Thyroid gland (tissue), 4 donors: ENCODE measurements at places on chromosomes 3 and 15. TPM values are rescaled to one million over a fixed set of nuclear protein-coding genes. Genes with fewer than 3 reads are reported as not detected.

DNA sequence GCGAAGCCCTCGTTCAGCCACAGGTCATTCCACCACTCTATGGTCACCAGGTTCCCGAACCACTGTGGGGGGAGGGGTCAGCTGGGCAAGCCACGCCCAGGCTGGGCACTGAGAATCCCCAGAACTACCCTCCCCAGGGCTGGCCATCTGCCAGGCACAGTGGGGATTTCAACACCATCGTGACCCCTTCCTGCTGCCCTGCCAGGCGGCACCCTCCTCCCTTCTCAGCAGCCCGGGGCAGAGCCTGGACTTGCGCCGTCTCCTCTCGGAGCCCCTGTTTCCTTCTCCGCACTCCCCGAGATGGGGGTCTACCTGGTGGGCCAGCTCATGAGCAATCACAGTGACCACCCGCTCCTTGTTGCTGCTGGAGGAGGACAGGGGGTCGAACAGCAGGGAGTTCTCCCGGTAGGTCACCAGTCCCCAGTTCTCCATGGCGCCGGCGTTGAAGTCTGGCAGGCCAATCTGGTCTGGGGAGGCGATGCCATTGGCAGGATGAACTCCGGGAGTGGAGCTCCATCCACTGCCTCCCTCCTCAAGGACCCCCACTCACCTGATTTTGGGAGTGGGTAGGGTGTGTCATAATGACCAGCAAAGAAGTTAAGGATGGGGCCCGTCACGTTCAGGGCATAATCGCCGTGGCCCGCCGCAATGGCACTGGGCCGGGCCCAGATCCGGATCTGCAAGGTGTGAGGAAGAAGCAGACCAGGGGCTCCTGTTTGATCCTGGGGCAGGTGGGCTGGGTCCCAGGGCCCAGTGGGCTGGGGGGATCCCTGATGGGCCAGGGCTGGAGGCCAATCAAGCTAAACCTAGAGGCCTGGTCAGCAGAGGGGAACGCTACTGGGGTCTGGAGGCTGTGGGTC lies 10.5 kb downstream of the ANPEP start:
- no peak for DNase-seq
- no peak overlapping the region for H3K27ac ChIP-seq
- H3K4me3 ChIP-seq, result no peak overlapping the region

- no peak overlapping the region for H3K27ac ChIP-seq
- peaks cover 11% of the 10 kb centered on the region for H3K4me1 ChIP-seq
- H3K4me3 ChIP-seq, result no peak overlapping the region
- no peaks in the 10 kb centered on the region for H3K36me3 ChIP-seq
- no peak for DNase-seq
These were observed 9.3 kb upstream of the TM4SF18 start for GRCh38 chr3:149342413-149343380.

DNA sequence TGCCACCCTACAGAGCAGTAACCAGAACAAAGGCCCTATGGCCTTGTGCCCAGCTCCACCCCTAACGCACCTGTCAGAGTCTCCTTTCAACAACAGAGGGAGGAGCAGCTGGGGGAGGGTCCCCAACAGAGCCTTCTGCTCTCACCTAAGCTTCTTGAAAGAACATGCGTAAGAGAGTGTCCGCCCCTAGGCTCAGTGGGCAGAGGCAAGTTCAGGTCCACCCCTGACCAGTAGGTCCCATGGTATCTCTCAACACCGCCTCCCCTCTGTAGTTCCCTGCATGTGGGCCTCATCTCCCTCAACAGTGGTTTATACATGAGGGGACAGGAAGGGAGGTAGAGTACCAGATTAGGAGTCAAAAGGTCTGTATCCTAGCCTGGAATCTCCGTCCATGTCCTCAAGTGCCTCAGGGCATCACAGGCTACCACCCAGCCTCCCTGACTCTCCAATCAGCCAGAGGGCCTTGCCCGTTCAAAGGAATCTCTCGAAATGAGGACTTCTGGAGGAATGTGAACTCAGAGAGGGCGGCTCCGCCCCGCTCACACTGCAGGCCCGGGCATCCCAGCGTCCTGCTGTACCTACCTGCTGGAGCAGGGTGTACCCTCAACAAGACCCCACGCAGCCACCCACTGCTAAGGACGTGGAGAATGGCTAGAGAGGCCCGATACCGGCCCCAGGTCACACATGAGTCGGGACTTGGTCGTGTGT lies 680 bp downstream of the POC1A start:
- DNase-seq, result peak; percentile 28
- H3K27me3 ChIP-seq, result no peaks in the 10 kb centered on the region
- H3K4me1 ChIP-seq, result peaks cover 6% of the 10 kb centered on the region
- no peaks in the 10 kb centered on the region for H3K36me3 ChIP-seq

The MINDY4B gene
- total RNA-seq, result not detected

GRCh38 chr15:60745469-60746061 lies 266.6 kb upstream of the ICE2 start:
- no peak overlapping the region for H3K4me3 ChIP-seq
- H3K36me3 ChIP-seq, result no peaks in the 10 kb centered on the region
- H3K4me1 ChIP-seq, result peaks cover 13% of the 10 kb centered on the region

GRCh38 chr3:65678516-65678915 lies 360.2 kb downstream of the MAGI1 start:
- no peak overlapping the region for H3K27ac ChIP-seq
- H3K4me1 ChIP-seq, result no peaks in the 10 kb centered on the region
- no peak for DNase-seq

The SMCO1 gene
- total RNA-seq, result not detected

The COX5A gene
- total RNA-seq, result 182 TPM

The COL7A1 gene
- 1.0 TPM for total RNA-seq

- no peaks in the 10 kb centered on the region for H3K27me3 ChIP-seq
- no peak for DNase-seq
- H3K36me3 ChIP-seq, result no peaks in the 10 kb centered on the region
These were observed 64.8 kb upstream of the SLCO2A1 start for GRCh38 chr3:134094491-134094890.

The CSPG4 gene
- total RNA-seq, result 10.5 TPM

The CHST13 gene
- not detected for total RNA-seq

DNA sequence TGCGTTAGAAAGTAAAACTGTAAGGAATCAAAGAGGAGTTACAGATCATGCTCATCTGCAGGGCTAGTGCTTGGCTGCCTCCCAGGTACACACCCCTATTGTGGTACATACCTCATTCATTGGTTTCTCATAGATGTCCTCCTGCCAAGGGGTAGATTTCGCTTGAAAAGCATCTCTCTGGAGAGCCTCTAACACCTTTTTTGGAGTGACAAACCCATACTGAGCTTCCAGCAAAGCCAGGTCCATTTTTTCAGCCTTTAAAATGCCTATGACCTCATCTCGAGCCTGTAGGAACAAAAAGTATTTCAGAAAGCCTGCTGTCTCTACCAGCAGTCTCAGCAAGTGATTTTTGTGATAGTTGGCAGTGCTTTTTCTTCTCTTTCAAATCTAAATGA lies 112.1 kb downstream of the CMSS1 start:
- DNase-seq, result no peak
- no peaks in the 10 kb centered on the region for H3K27me3 ChIP-seq
- H3K27ac ChIP-seq, result no peak overlapping the region
- no peak overlapping the region for H3K4me3 ChIP-seq

The TICRR gene
- total RNA-seq, result not detected

GRCh38 chr15:38991126-38991525 lies 426.5 kb upstream of the RASGRP1 start:
- H3K36me3 ChIP-seq, result no peaks in the 10 kb centered on the region
- no peak overlapping the region for H3K4me3 ChIP-seq
- H3K27me3 ChIP-seq, result no peaks in the 10 kb centered on the region
- no peaks in the 10 kb centered on the region for H3K4me1 ChIP-seq

DNA sequence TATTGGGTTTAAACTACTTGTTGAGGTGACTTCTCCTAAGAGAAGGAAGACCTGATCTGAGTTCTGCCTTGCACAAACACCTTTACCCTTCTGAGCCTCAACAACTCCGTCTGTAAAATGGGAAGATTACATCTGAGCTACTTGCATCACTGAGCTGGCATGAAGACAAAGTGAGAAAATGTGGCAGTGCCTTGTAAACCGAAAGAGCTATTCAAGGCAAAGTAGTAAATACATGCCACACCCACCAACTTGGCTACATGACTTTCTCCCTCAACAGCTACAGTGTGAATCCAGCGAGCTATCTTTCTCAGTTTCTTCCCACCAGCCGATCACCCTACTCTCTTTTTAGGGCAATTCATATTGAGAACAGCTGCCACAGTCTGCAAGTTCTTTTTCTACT lies 148.3 kb downstream of the FOXB1 start:
- peaks cover 27% of the 10 kb centered on the region for H3K4me1 ChIP-seq
- DNase-seq, result no peak
- H3K27ac ChIP-seq, result no peak overlapping the region
- no peak overlapping the region for H3K4me3 ChIP-seq

GRCh38 chr15:26670116-26670515 lies 102.8 kb downstream of the GABRB3 start:
- H3K27ac ChIP-seq, result no peak overlapping the region
- no peaks in the 10 kb centered on the region for H3K27me3 ChIP-seq
- H3K36me3 ChIP-seq, result no peaks in the 10 kb centered on the region
- peak; percentile 35 for DNase-seq

The LMAN1L gene
- not detected for total RNA-seq

The ALDH1A3 gene
- 7.1 TPM for total RNA-seq

The SUCNR1 gene
- total RNA-seq, result 9.0 TPM

- H3K27me3 ChIP-seq, result no peaks in the 10 kb centered on the region
- H3K4me1 ChIP-seq, result no peaks in the 10 kb centered on the region
- no peak overlapping the region for H3K4me3 ChIP-seq
- H3K27ac ChIP-seq, result no peak overlapping the region
These were observed 32.6 kb upstream of the SENP5 start for GRCh38 chr3:196835086-196835485.

The TM4SF18 gene
- 26.5 TPM for total RNA-seq

- no peaks in the 10 kb centered on the region for H3K4me1 ChIP-seq
- H3K36me3 ChIP-seq, result no peaks in the 10 kb centered on the region
- H3K27me3 ChIP-seq, result no peaks in the 10 kb centered on the region
- DNase-seq, result no peak
- no peak overlapping the region for H3K27ac ChIP-seq
These were observed 263.8 kb upstream of the ATP10A start for GRCh38 chr15:26126819-26127387.

DNA sequence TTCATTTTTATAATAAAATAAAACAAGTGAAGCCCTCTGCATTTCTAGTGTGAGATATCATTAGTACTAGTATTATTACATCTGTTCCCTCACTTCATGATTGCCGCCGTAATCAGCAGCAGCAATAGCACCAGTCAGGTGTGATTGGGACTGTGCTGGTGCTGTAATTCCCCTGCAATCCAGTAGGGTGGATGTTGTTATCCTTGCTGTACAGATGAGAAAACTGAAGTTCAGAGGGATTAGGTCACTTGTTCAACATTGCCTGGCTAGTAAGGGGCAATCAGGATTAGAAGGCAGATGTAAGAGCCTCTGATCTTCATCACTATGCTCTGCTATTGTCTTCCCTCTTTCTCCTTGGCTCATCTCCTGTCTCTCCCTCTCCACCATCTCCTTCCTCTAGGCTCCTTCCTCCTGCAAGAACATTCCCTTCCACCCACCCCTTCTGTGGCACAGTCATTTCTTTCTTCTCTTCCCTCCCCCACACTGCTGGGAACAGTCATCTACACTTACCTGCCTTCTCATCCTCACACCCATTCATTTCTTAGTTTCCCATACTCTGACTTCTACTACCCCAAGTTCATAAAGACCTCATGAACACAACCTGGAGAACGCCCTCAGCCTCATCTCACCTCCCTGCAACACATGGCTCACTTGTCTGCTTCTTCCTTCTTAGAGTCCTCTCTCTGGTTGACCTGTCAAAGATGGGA lies 29.7 kb downstream of the CRYGS start:
- no peaks in the 10 kb centered on the region for H3K27me3 ChIP-seq
- DNase-seq, result no peak
- H3K4me3 ChIP-seq, result no peak overlapping the region
- H3K4me1 ChIP-seq, result no peaks in the 10 kb centered on the region
- H3K27ac ChIP-seq, result no peak overlapping the region

The ISG20 gene
- 14.3 TPM for total RNA-seq

The KLHL40 gene
- total RNA-seq, result not detected

DNA sequence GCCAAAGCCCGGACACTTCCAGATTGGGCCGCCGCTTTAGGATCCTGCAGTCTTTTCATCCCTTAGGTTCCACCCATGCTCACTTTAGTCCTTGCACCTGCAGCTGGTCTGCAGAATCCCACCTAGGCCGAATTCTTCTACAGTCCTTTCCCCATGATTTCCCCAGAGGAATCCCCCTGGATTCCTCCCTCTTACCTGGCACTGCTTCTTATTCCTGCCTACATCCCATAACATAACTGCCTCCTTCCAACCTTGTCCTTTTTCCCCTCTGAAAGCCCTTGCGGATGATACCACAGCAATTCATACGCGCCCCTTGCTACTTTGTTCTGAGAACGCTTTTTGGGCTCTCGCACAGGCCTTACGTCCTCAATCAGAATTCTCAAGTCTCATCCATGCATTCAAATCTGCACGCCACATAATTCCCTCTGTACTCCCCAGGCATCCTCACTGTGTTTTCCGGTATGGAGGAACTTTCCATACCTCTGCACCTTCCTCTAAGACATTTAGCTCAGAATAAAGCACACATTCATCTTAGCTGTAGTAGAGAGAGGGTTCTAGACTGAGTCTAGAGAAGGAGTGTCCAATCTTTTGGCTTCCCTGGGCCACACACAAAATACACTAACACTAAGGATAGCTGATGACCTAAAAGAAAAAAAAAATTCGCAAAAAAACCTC lies 619 bp downstream of the EIF2AK4 start:
- H3K4me1 ChIP-seq, result peaks cover 36% of the 10 kb centered on the region
- no peaks in the 10 kb centered on the region for H3K27me3 ChIP-seq
- H3K36me3 ChIP-seq, result no peaks in the 10 kb centered on the region
- DNase-seq, result no peak

DNA sequence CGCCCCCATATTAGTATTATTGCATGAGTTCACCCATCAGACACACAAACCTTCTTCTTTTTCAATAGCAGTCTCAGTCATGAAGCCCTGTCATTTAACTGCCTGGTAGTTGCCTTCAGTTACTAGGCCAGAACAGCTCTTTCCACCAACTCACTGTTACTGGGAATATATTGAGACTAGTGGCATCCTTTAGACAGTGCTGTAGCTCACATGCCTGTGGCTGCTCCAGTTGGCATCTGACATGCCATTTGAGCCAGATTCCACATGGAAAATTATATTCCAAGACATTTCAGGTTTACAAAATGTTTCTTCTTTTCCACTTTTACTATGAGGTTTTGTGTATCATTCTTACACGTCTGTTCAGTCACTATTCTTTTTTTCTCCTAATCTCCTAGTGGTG lies 146.1 kb downstream of the GHSR start:
- H3K27me3 ChIP-seq, result no peaks in the 10 kb centered on the region
- no peak overlapping the region for H3K27ac ChIP-seq
- DNase-seq, result no peak

The AMT gene
- total RNA-seq, result 5.0 TPM

The C3orf22 gene
- total RNA-seq, result not detected
